ENCODE measurements at places on chromosomes 13 and 19.
A peak's percentile ranks its signal among the peaks of the same experiment; 100 is the strongest.

DNA sequence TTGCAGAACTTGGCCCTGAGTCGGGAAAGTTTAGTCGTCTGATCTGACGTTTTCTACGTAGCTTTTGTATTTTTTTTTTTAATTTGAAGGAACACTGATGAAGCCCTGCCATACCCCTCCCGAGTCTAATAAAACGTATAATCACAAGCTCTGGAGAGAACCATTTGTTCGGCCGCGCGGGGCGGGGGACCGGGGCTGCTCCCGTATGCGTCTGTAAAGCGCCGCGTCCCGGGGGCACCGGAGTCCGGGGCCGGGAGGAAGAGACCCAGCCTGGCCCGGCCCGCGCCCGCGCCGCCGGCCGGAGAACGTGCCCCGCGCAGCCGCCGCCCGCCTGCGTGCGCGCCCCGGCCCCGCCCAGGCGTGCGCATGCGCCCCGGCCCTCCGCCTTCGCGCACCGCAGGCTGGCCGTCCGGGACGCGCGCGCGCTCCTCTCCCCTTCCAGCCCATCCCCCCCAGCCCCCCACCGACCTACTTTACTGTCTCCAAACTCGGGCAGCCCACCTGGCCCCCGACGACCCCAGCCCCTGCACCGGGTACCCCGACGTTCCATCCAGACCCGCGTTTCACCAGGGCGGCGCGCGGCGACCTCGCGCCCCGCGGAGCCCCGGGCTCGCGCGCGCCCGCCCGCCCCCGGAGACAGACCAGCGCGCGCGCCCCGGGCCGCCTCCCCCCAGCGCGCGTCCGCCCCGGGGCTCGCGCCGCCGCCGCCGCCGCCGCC, 785 bp upstream of the USF2 start:
- peak; percentile 14 for DNase-seq

- no peak for DNase-seq
Observed at GRCh38 chr13:32851083-32852069, 164.8 kb upstream of the KL start.

DNA sequence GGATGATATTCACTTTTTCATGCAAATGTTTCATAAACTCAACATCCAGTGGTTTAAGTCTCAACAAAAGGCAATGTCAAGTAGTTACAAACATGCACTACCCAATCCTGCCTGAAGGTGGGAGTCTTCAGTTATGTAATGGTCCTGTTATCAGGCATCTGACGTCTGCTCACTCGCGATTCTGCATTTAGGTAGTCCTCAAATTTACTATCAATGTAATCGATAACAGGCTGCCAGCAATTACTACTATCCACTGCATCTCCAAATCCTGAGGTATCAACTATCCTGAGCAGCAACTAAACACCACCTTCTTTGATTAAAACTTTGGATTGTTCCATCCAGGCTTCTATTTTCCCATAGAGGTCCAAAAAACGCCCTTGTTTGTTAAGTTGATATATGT, 51.2 kb downstream of the NLRP12 start:
- peak; percentile 4 for DNase-seq

DNA sequence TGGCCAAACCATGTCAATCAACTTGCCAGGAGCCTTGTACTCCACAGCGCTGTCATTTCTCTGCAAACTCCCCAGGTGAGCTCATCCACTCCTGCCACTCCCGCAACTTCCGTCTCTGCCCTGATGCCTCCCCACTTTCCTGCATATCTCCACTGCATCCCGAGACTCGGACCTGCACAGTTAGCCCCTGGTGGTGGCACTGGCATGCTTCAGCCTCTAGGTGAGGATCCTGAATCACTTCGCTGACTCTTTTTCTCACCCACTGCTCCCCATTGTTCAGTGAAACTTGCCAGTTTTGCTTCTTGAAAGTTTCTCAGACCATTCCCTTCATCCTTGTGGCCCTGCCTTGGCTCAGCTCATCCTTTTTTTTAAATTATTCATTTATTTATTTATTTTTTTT, 3.4 kb upstream of the CTU1 start:
- no peak for DNase-seq

- DNase-seq = no peak
Observed at GRCh38 chr13:108060111-108060510, 155.2 kb downstream of the LIG4 start.

- no peak for DNase-seq
Observed at GRCh38 chr19:35226748-35227147, 1.8 kb downstream of the FAM187B start.

DNA sequence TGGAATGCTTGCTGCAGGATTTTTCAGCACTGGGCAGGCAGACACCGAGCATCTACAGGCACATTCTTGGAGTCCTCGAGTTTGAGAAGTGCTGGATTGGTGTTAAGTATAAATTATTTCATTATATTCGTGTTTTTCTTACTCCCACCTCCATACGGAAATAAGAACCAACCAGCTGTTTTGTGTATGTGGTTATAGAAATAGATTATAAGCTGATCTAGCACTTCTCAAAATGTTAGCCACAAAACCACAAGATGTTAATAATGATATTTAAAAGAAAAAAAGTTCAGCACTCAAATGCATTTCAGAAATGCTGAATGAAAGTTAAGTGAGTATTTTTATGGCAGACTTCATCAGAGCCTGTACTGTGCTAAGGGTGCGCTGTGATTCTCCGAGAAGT, 24.0 kb upstream of the TEX29 start:
- no peak for DNase-seq

GRCh38 chr19:14337510-14337909, 43.7 kb upstream of the ADGRE5 start:
- DNase-seq = no peak

DNA sequence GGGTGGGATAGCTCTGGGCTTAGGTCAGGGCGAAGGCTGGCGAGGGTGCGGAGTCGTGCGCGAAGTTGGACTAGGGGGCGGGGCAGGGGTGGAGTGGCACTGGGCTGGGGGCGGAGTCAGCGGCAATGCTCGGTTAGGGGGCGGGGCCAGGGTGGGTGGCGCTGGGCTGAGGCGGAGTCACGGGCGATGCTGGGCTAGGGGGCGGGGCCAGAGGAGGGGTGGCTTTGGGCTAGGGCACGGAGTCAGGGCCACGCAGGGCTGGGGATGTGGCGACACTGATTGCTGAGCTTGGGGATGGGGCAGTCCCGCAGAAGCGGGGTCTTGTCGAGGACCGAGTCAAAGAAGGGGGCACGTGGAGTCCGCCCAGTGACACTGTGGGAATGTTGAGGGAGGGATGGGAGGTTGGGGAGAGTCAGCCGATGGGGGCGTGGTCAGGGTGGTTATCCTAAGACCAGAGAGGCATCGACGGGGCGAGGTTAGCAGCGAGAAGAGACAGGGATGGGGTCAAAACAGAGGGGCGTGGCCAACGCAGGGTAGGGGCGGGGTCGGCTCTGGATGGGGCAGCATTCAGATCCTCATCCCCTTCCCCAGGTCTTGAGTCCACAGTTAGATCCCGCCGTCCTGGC, 8.7 kb downstream of the HOMER3 start:
- DNase-seq = peak; percentile 64

DNA sequence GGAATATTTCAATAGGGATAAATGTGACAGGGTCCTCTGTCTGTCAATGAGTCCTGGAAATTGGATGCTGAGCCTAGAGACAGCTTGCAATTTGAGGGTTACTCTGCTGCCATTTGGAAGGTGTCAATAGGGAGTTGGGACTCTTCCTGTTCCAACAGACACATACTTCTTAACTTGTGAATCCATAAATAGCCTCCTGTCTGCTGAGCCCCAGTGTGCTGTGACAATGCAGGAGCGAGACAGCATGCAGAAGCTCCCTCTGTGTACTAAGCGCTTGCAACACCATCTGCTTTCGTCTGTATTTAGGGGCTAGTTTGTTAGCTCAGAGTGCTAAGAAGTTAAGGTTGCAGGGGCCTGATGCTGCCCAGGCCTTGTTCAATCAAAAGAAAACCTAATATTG, 58.5 kb upstream of the GPR12 start:
- DNase-seq = no peak

- no peak for DNase-seq
Observed at GRCh38 chr13:26377038-26377437, 123.1 kb downstream of the CDK8 start.

- DNase-seq = no peak
Observed at GRCh38 chr19:10008184-10008765, 2.0 kb downstream of the COL5A3 start.

DNA sequence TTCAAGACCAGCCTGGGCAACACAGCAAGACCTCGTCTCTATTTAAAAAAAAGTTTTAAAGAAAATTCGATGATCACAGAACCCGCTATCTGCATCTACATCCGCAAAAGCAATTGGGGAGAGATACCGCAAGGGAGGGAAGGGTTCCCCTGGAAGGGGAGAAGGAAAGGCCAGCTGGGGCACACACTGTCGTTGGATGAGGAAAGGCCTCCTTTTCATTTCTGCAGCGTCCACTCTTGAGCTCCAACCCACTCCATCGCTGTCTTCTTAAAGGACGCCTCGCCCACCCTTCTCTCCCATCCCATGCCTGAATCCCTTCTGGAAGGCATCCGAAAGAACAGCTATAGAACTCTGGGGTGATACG, 3.2 kb upstream of the PRKCG start:
- no peak for DNase-seq

DNA sequence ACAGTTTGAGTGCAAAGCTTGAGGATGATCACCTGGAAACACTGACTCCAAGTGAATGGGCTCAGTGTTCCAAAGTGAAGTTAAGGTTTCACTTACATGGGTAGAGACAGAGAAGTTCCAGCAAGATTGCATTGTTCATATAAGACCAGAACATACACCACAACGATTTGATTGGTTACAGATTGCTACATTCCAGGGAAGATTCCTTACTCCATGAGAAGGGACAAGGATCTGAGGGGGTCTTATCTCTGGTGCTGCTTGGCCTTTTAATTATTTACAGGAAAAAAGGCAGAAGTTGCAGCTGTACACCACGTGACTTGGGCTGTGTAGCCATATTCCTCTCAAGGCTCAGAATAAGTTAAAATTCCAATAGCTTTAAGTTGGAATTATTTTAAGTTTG, 12.3 kb downstream of the WDFY2 start:
- no peak for DNase-seq

- no peak for DNase-seq
Observed at GRCh38 chr19:42478765-42479311, 36.1 kb upstream of the CXCL17 start.

GRCh38 chr13:48094781-48095502, at the start of gene MED4:
Gene MED4, minus strand, starts transcription at chr13:48095104. Its CDS starts 26 bp downstream, at chr13:48095078.
- peak; percentile 88 for DNase-seq

DNA sequence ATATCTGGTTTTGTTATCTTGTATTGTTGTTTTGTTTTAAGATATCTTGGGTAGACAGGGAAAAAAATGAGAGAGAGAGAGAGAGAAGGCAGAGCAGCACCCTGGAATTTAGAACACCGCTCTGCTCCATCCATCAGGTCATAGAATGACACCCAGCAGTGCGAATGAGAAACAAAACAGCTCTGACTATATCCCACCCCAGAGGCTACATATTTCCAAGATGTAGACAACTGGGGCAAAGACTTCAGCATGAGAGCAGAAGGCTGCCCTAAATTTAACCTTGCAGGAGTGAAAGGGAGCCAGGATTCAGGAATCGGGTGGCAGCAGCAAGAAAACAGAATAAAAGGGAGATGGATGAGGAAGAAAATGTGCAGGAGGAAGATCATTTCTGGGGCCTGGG, 46.5 kb downstream of the TNFSF13B start:
- no peak for DNase-seq

- no peak for DNase-seq
Observed at GRCh38 chr19:15812060-15812722, 3.3 kb downstream of the OR10H1 start.

- DNase-seq = no peak
Observed at GRCh38 chr13:29676535-29676934, 81.0 kb upstream of the SLC7A1 start.

GRCh38 chr19:870963-871401, 11.5 kb downstream of the CFD start:
- no peak for DNase-seq

- no peak for DNase-seq
Observed at GRCh38 chr19:18393836-18394235, 3.6 kb downstream of the LRRC25 start.

GRCh38 chr19:38806371-38806770, 6.4 kb downstream of the LGALS4 start:
- no peak for DNase-seq

GRCh38 chr19:15316498-15316897, 15.8 kb downstream of the BRD4 start:
- no peak for DNase-seq

DNA sequence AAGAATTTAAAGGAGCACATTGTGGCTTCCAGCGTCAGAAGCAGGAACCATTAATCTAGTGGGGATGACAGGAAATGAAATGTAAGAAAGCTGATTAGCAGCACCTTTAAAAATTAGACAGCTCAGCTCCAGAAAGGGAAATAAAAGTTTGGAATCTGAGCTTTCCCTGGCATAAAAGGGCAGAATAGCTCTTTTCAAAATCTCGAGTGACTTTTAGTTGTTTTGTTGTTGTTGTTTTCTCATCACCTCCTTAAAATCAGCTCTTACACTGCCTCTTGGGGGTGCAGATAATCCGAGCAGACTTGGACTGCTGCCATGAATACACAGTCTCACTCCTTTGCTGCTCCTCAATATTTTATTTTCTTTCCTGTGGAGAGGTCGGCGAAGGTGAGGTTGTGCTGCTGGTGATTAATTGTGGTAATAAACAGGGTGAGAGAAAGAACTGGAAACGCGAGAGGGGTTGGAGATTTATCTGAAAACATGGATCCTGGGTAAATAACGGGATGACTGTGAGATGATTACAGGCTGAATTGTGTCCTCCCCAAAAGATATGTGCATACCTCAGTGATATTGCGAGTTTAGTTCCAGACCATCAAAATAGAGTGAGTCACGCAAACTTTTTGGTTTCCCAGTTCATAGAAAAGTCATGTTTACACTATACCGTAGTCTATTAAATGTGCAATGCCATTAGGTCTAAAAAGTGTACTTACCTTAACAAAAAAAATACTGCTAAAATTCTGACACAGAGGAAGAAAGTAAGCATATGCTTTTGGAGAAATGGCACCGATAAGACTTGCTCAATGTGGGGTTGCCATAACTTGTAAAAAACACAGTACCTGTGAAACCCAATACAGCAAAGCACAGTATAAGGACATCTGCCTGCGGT, 787.7 kb downstream of the UQCRFS1 start:
- DNase-seq = no peak

- no peak for DNase-seq
Observed at GRCh38 chr13:27170221-27170515, 1.4 kb downstream of the USP12 start.

DNA sequence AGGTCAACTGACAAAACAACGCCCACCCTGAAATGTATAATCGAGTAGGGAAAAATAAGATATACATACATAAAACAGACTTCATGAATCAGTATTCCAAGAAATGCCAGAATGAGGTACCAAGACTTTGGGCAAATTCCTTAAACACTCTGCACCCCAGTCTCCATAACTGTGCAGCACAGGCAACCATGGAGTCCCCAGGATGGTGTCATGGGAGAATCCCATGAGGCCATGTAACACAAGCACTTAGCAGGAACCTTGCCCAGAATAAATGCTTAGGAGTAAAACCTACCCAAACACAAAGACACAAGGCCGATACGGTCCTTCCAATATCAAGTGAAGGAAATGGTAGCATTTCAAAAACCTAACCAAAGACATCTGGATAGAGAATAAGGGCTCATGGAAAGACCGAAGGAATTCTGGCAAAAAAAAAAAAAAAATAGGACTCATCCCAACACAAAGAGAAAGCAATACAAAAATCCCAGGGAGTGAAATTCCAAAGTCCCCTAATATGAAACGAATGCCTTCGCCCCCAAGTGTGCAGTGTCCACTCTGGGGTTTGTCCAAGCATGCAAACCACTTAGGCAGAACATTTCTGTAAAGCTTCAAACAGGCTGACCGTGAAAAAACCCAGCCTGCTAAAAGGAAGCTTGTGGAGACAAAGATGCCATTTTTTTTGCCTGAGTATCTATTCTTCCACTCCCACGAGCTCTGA, 11.1 kb downstream of the ZC3H4 start:
- no peak for DNase-seq

GRCh38 chr13:45156565-45157361, 36.5 kb downstream of the GTF2F2 start:
- no peak for DNase-seq

Measured in stimulated activated CD8-positive, alpha-beta memory T cell treated with anti-CD3 and anti-CD28 coated beads, Interleukin-4, amount 100 ng/mL, for 4 hours (primary cell).